Natural killer cell treated with Interleukin-12 subunit alpha and Interleukin-12 subunit beta and Interleukin-15 and Interleukin-18, amount 100 ng/mL, for 72 hours (primary cell): ENCODE measurements at places on chromosomes 3 and 15. TPM values are rescaled to one million over a fixed set of nuclear protein-coding genes. Genes with fewer than 3 reads are reported as not detected.

DNA sequence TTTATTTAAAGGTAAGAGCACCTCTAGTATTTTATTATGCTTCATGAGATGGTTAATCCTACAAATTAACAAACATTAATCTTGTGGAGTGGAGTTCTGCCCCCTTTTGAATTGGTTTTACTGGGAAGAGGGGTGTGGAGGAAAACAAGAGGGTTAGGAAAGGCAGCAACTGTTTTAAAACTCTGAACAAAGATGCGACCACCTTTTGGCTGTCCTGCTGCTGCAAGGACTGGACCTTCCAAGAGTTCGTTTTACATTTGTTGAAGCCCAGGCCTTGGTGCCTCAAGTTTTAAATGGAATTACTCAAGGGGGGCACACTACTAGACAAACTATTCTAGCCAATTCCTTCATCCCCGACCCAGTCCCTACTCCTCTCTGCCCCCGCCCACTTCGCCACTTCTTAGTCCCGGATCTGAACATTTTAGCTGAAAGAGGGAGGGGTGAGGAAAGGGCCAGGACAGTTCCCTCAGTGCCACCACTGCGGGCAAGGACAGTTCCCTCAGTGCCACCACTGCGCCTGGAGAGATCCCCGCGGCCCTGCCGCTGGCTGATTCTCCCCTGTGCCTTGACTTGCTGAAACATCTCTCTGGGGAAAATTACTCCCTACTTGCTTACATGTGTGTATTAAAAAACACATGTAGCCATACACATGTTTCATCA lies 11.2 kb downstream of the SOX2 start:
- H3K4me3 ChIP-seq = no peak overlapping the region
- peaks cover 74% of the 10 kb centered on the region for H3K27me3 ChIP-seq
- peaks cover 30% of the 10 kb centered on the region for H3K36me3 ChIP-seq
- peaks cover 7% of the 10 kb centered on the region for H3K4me1 ChIP-seq
- H3K27ac ChIP-seq = no peak overlapping the region
- DNase-seq = no peak

GRCh38 chr3:48440590-48440958 lies 517 bp downstream of the TMA7 start:
- peaks cover 33% of the 10 kb centered on the region for H3K4me1 ChIP-seq
- peaks cover 6% of the 10 kb centered on the region for H3K36me3 ChIP-seq
- peak overlapping the region; percentile 89 for H3K27ac ChIP-seq
- peak overlapping the region; percentile 98 for H3K4me3 ChIP-seq
- DNase-seq = no peak

- H3K27ac ChIP-seq = peak overlapping the region; percentile 79
- H3K4me3 ChIP-seq = no peak overlapping the region
- DNase-seq = no peak
- H3K27me3 ChIP-seq = no peaks in the 10 kb centered on the region
- H3K4me1 ChIP-seq = peaks cover 47% of the 10 kb centered on the region
These were observed 94.3 kb downstream of the OXNAD1 start for GRCh38 chr3:16359331-16359730.

GRCh38 chr3:182393151-182393550 lies 400.2 kb upstream of the ATP11B start:
- DNase-seq = no peak
- no peaks in the 10 kb centered on the region for H3K36me3 ChIP-seq
- no peak overlapping the region for H3K4me3 ChIP-seq
- no peaks in the 10 kb centered on the region for H3K27me3 ChIP-seq
- no peak overlapping the region for H3K27ac ChIP-seq

- no peak overlapping the region for H3K4me3 ChIP-seq
- no peak for DNase-seq
- H3K27me3 ChIP-seq = no peaks in the 10 kb centered on the region
- no peak overlapping the region for H3K27ac ChIP-seq
These were observed 39.0 kb downstream of the TSC22D2 start for GRCh38 chr3:150447084-150447483.

- no peaks in the 10 kb centered on the region for H3K27me3 ChIP-seq
- no peak overlapping the region for H3K4me3 ChIP-seq
- H3K27ac ChIP-seq = no peak overlapping the region
- H3K36me3 ChIP-seq = peaks cover 28% of the 10 kb centered on the region
- no peak for DNase-seq
These were observed 69.8 kb downstream of the OPA1 start for GRCh38 chr3:193662757-193663322.

GRCh38 chr3:10249833-10250232 lies 1.6 kb downstream of the TATDN2 start:
- H3K4me1 ChIP-seq = peaks cover 55% of the 10 kb centered on the region
- H3K27ac ChIP-seq = peak overlapping the region; percentile 85
- H3K36me3 ChIP-seq = peaks cover 53% of the 10 kb centered on the region
- no peaks in the 10 kb centered on the region for H3K27me3 ChIP-seq
- H3K4me3 ChIP-seq = peak overlapping the region; percentile 99
- DNase-seq = no peak

GRCh38 chr15:62793752-62794144 lies 248.8 kb upstream of the TPM1 start:
- no peak overlapping the region for H3K27ac ChIP-seq
- H3K4me3 ChIP-seq = no peak overlapping the region
- DNase-seq = no peak
- peaks cover 8% of the 10 kb centered on the region for H3K27me3 ChIP-seq
- H3K4me1 ChIP-seq = no peaks in the 10 kb centered on the region

DNA sequence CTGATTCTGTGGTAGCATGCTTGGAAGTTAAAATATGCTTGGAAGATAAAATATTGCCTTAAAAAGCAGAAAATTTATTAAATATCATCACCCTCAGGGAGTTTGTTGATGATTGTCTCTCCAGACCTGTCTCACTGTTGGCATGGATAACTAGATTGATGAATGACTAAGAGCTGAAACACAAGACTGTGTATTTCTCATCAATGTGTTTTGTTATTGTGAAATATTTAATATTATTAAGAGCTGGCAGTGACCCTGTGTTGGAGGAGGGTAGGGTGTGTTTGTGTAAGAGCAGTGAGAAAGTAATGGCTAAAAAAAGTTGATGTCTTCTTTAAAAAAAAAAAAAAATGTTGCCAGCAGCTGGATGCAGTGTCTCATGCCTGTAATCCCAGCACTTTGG lies 82.2 kb downstream of the ITPR1 start:
- no peaks in the 10 kb centered on the region for H3K27me3 ChIP-seq
- no peak overlapping the region for H3K27ac ChIP-seq
- H3K4me1 ChIP-seq = peaks cover 26% of the 10 kb centered on the region
- H3K36me3 ChIP-seq = no peaks in the 10 kb centered on the region
- no peak overlapping the region for H3K4me3 ChIP-seq

DNA sequence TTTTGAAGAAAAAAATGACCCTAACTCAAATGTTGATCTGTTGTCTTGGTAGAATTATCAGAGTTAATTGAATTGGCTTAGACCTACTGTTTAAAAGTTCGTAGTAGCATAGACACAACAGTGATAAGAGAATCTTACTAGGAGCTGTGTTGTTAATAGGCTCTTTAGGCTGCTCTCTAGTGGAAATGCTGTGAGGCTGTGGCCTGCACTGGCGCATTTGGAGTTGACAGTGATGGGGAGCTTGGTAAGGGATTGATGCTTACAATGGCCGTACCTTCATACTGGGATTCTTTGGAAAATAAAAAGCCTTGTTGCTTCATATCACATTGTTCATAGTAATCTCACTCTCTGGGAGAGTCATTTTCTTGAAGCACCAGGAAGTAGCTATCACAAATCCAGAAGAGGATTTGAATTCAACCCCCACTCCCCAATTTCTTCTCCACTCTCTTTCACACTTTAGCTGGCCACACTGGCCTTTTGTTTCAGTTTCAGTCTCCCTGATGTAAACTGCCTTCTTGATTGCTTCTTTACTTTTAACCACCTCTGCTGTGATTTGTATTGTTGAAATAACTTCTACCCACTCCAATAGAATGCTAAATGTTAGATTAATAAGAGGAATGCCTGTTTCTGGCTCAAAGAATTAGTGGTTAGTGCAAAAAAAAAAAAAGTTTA lies 56.6 kb downstream of the CEP63 start:
- no peak for DNase-seq
- no peaks in the 10 kb centered on the region for H3K27me3 ChIP-seq
- H3K4me1 ChIP-seq = peaks cover 6% of the 10 kb centered on the region
- H3K36me3 ChIP-seq = peaks cover 4% of the 10 kb centered on the region
- H3K27ac ChIP-seq = no peak overlapping the region

- peaks cover 31% of the 10 kb centered on the region for H3K4me1 ChIP-seq
- no peak overlapping the region for H3K27ac ChIP-seq
- no peak overlapping the region for H3K4me3 ChIP-seq
- H3K36me3 ChIP-seq = no peaks in the 10 kb centered on the region
These were observed 171.4 kb downstream of the ARRDC4 start for GRCh38 chr15:98131924-98132323.

GRCh38 chr15:68304589-68305337 lies 27.2 kb downstream of the FEM1B start:
- H3K36me3 ChIP-seq = no peaks in the 10 kb centered on the region
- H3K4me3 ChIP-seq = no peak overlapping the region

GRCh38 chr15:33007303-33007855 lies 187.1 kb downstream of the FMN1 start:
- peaks cover 7% of the 10 kb centered on the region for H3K27me3 ChIP-seq
- H3K36me3 ChIP-seq = no peaks in the 10 kb centered on the region

GRCh38 chr15:100879464-100880138 lies at the start of gene ALDH1A3:
ALDH1A3 (plus strand) TSS chr15:100879831; CDS start chr15:100879908, 77 bp downstream.
- no peak within 1 kb of the TSS for H3K4me3 ChIP-seq
- DNase-seq = no peak
- H3K27me3 ChIP-seq = peaks cover 52% of the 10 kb centered on the region
- H3K4me1 ChIP-seq = peaks cover 5% of the 10 kb centered on the region

DNA sequence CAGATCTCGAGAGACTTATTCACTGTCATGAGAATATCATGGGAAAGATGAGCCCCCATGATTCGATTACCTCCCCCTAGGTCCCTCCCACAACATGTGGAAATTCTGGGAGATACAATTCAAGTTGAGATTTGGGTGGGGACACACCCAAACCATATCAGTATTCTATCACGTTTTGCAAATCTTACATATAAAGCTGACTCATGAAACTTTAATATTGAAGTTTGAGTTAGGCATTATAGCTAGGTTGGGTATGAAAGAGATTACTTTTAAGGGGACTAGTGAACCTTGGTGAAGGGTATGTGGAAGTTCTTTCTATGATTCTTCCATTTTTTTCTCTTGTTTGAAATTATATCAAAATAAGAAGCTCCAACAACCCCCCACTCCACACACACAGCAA lies 117.7 kb upstream of the RASGRP1 start:
- H3K27ac ChIP-seq = peak overlapping the region; percentile 91
- no peaks in the 10 kb centered on the region for H3K27me3 ChIP-seq
- peaks cover 8% of the 10 kb centered on the region for H3K36me3 ChIP-seq
- H3K4me1 ChIP-seq = peaks cover 63% of the 10 kb centered on the region

DNA sequence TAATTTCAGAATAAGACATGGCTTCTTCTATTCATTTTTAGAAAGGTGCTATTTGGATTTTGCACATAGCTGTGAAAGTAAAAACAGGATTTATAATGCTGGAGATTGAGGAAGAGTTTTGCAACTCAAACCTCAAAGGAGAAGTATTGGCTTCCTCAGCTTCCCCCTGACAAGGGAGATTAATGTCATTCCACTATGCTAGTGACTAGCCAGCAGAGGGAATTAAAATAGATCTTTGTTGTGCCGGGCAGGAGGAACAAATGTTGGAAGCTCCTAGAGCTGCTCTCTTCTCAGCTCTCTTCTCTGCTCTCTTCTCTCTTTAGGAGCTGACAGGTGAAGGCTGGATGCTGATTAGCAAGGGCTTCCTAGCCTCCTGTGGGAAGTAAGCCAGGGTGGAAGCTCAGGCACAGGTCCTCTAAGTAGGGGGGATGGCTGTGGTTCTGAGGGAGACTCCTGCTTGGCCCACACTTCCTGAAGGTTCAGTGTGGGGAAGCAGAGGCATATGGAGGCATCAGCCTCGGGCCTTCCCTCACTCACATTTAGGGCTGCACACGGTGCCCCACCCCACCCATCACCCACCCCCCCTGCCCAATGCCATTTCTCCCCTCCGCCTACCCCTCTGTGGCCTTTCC lies 29.6 kb downstream of the CX3CR1 start:
- H3K27me3 ChIP-seq = no peaks in the 10 kb centered on the region
- no peaks in the 10 kb centered on the region for H3K36me3 ChIP-seq
- peaks cover 61% of the 10 kb centered on the region for H3K4me1 ChIP-seq
- H3K4me3 ChIP-seq = peak overlapping the region; percentile 32
- H3K27ac ChIP-seq = peak overlapping the region; percentile 74

- peaks cover 13% of the 10 kb centered on the region for H3K4me1 ChIP-seq
- H3K27ac ChIP-seq = peak overlapping the region; percentile 74
- H3K27me3 ChIP-seq = no peaks in the 10 kb centered on the region
- peak overlapping the region; percentile 19 for H3K4me3 ChIP-seq
- no peak for DNase-seq
These were observed 104.9 kb upstream of the TGFBR2 start for GRCh38 chr3:30501526-30501925.

- no peak overlapping the region for H3K4me3 ChIP-seq
- no peak for DNase-seq
- no peak overlapping the region for H3K27ac ChIP-seq
- H3K4me1 ChIP-seq = peaks cover 4% of the 10 kb centered on the region
- no peaks in the 10 kb centered on the region for H3K36me3 ChIP-seq
These were observed 17.8 kb downstream of the SPTBN5 start for GRCh38 chr15:41876007-41876406.

DNA sequence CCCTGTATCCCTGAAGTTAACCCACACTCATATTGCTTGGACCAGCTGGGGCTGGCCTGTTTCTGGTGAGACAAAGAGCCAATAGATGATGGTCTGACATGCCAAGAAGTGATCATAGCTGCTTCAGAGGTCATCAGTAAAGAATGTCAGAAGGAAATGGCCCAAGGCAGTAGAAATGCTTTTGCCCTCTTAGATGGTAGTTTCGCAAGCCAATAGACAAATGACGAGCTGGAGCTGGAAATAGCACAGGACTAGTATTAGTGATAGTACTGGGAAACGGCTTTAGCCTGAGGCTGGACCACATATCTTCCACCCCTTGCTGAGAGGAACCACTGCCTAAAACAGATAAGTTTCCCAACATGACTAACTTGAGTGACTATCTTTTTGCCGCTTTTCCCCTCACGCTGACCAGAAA lies 176.1 kb upstream of the THBS1 start:
- H3K4me1 ChIP-seq = no peaks in the 10 kb centered on the region
- no peak for DNase-seq
- no peaks in the 10 kb centered on the region for H3K36me3 ChIP-seq
- H3K27me3 ChIP-seq = peaks cover 35% of the 10 kb centered on the region
- H3K4me3 ChIP-seq = no peak overlapping the region

- H3K27ac ChIP-seq = no peak overlapping the region
- H3K4me1 ChIP-seq = no peaks in the 10 kb centered on the region
- H3K27me3 ChIP-seq = no peaks in the 10 kb centered on the region
- no peak for DNase-seq
These were observed 1165.6 kb downstream of the NSUN3 start for GRCh38 chr3:95228416-95228815.

DNA sequence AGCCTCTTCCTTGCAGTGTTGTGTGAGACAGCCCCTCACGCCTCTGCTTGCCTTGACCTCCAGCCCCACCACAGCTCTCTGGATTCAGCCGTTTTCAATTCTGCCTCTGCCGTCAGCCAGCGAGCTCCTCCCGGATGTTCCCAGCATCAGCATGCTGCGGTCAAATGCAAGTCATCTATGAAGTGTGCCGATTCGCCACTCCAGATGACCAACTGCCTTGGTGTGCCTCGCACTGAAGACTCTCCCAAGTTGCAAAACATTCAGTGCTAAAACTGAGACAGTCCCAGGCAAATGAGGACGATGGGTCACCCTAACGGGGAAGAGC lies 30.6 kb upstream of the RASA2 start:
- H3K27me3 ChIP-seq = no peaks in the 10 kb centered on the region
- H3K4me3 ChIP-seq = no peak overlapping the region
- H3K27ac ChIP-seq = peak overlapping the region; percentile 36
- H3K4me1 ChIP-seq = peaks cover 10% of the 10 kb centered on the region

The PIK3R4 gene
- 30.8 TPM for total RNA-seq

The COL6A5 gene
- not detected for total RNA-seq

The ULK4 gene
- 11.1 TPM for total RNA-seq

The TRIM42 gene
- not detected for total RNA-seq

The C3orf20 gene
- 0.93 TPM for total RNA-seq

The NR2E3 gene
- total RNA-seq = not detected

The SERPINI2 gene
- total RNA-seq = not detected

The SEMA3B gene
- total RNA-seq = 0.89 TPM

The GPD1L gene
- 18.4 TPM for total RNA-seq
